ENCODE measurements at places on chromosomes 2 and 18.

DNA sequence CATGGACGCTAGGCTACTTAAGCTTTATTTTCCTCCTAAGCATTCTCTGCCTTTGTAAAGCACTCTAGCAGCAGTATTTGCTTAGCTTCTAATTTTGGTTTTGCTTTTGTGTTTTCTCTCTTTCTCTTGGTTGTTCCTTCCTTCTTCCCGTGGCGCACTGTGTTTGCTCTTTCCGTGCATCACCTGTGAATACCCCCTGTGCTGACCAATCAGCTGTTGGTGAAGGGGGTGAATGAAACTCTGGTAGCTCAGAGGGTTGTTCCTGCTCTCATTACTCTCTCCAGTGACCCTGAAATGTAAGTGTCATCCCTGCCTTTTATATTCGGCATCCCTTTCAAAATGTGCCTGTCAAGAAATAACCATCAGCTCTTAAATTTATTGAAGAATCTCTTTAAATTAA lies 45.5 kb upstream of the TNFRSF11A start:
- peak; percentile 93 for DNase-seq

DNA sequence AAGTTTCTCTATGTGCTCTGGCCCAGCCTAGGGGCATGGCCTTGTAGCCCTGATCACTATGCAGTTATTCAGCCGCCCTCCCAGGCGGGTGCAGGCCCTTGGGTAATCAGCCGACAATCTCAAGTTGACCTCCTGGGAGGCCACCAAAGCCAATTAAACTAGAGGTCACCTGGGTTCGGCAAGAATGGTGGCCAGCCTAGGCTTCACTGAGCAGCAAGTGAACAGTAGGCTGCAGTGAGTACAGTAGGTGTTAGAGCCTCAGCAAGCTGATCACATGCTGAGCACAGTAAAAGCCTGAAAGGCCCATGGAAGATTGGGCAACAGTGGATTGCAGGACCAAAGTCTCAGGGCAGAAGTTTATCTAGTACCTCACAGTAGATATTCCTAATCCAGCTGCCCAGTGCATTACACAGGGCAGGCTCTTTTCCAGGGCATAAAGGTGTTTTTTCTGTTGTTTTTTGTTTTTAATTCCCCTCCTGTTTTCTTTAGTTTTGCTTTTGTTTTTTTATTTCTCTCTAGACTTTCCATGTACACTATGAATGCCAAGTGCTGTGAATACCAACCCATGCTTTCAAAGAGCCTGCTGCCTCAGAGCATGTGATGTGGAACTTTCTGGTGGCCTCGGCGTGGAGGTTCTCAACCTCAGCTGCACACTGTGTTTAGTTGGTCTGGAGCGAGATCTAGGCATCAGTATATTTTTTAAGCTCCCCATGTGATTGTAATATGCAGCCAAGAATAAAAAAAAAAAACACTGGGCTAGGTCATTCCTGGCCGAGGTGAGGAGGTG lies 55.9 kb upstream of the ATL2 start:
- no peak for DNase-seq

DNA sequence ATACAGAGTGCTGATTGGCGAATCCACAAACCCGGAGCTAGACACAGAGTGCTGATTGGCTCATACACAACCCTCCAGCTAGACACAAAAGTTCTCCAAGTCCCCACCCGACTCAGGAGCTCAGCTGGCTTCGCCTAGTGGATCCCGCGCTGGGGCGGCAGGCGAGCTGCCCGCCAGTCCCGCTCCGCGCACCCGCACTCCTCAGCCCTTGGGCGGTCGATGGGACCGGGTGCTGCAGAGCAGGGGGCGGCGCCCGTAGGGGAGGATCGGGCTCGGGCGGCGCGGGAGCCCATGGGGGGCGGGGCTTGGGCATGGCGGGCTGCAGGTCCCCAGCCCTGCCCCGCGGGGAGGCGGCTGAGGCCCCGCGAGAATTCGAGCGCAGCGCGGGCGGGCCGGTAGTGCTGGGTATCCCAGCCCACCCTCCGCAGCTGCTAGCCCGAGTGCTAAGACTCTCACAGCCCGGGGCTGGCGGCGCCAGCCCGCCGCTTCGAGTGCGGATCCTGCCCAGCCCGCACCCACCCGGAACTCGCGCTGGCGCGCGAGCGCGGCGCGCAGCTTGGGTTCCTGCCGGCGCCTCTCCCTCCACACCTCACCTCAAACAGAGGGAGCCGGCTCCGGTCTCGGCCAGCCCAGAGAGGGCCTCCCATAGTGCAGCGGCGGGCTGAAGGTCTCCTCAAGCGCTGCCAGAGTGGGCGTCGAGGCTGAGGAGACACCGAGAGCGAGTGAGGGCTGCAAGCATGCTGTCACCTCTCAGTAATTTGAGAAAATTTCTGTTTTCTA lies 75.5 kb upstream of the ATP5MC3 start:
- no peak for DNase-seq

DNA sequence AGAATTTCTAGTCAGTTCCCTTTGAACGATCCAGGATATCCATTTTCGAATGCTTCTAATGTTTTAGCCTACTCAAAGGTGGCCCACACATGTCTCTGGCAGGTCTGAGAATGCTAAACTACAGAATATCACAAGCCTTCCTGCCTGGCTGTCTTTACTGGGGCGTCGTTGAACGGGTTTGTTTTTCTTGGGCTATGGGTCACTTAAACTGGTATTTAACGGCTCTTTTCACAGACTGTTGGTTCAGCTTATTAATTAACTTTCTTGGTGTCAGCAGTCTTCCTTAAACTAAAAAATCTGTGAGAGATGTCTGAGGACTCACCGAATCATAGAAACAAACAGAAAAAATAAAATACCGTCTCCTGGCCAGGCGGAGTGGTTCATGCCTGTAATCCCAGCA lies 563.2 kb upstream of the NRP2 start:
- no peak for DNase-seq

- DNase-seq: no peak
Observed at GRCh38 chr2:129887688-129888266, 91.7 kb upstream of the RAB6C start.

GRCh38 chr18:26909599-26910290 lies 44.2 kb upstream of the AQP4 start:
- DNase-seq: no peak

DNA sequence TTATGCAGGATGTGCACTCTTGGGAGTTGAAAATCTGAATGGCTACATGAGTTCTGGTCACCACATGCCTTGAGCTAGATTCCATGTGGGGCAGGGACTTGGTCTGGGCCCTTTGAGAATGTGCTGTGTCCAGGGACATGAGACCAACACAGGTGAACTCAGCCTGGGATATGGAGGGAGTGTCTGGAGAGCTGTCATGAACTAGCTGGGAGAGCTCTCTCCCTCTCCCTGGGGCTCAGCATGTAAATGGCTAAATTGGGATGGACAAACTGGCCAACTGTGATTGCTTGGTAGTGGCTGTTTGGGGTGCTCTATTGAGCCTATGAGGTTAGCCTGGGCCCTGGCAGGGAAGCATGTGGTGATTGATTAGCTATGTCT lies 105.1 kb upstream of the HS6ST1 start:
- no peak for DNase-seq

- DNase-seq: no peak
Observed at GRCh38 chr2:110978148-110978547, 142.6 kb upstream of the BCL2L11 start.

DNA sequence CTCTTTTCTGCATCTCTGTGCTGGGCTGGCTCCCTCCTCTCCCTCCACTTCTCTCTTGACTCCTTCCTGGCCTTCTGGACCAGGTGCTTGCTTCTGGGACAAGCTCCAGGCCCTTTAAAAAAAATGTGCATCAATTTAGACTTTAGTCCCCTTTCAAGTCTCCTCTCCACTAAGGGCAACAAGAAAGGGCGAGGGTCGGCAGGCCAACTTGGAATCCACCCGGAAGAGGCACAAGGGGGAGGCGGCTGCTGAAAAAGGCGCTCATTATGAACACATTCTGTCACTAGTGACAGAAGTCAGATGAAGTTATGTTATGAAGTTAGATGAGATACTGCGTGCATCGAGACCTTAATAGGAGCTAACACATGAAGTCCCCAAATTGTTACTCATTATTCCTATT lies 13.6 kb upstream of the RHOB start:
- DNase-seq: no peak

- DNase-seq: no peak
Observed at GRCh38 chr2:146530886-146531285, 1313.9 kb upstream of the ACVR2A start.

DNA sequence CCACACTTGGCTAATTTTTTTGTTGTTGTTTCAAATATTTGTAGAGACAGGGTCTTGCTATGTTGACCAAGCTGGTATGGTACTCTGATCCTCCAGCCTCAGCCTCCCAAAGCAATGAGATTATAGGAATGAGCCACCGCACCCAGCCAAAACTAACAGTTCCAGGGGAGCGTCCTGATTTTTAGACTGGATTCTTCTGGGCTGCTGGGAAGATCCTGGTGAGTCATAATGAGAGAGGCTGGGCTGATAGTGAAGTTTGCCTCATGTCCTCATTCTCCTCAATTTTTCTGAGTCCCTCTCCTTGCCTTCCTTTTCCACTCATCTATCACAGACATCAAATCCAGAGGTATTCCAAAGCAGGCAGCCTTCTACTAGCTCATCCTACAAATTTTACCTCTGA lies 81.3 kb downstream of the VSNL1 start:
- DNase-seq: no peak

- DNase-seq: no peak
Observed at GRCh38 chr2:152186262-152186661, 10.7 kb upstream of the STAM2 start.

DNA sequence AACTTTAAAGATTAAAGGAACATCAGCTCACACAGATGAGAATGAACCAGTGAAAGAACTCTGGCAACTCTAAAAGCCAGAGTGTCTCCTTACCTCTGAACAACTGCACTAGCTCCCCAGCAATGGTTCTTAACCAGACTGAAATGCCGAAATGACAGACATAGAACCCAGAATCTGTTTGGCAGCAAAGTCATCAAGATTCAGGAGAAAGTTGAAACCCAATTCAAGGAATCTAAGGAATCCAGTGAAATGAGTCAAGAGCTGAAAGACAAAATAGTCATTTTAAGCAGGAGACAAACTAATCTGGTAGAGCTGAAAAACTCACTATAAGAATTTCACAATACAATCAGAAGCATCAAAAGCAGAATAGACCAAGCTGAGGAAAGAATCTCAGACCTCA lies 72.0 kb downstream of the STRADB start:
- no peak for DNase-seq

GRCh38 chr2:123015186-123015585 lies 1009.9 kb upstream of the CNTNAP5 start:
- DNase-seq: no peak
